ENCODE measurements at places on chromosomes 13 and 19.

- no peak for DNase-seq
Measured at GRCh38 chr19:41554907-41555306, 21.1 kb upstream of the CEACAM21 start.

DNA sequence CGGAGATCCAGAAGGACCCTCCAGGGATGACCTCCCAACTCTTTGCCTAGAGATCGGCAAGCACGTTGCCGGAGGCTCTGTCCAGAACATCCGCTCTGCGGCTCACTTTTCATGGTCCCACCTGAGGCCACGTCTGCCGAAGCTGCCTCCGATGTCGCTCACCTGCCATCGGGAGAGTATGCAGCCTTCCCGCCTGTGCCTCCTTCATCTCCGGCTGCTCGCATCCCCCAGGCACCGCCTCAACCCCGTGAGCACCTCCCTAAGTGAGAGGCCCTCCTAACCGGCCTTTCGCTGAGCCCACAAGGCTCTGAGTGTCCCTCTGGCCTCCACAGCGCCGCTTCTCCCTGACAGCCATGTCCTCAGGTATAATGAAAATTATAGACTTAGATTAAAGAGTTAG lies 275.1 kb downstream of the EFNB2 start:
- DNase-seq, result no peak

DNA sequence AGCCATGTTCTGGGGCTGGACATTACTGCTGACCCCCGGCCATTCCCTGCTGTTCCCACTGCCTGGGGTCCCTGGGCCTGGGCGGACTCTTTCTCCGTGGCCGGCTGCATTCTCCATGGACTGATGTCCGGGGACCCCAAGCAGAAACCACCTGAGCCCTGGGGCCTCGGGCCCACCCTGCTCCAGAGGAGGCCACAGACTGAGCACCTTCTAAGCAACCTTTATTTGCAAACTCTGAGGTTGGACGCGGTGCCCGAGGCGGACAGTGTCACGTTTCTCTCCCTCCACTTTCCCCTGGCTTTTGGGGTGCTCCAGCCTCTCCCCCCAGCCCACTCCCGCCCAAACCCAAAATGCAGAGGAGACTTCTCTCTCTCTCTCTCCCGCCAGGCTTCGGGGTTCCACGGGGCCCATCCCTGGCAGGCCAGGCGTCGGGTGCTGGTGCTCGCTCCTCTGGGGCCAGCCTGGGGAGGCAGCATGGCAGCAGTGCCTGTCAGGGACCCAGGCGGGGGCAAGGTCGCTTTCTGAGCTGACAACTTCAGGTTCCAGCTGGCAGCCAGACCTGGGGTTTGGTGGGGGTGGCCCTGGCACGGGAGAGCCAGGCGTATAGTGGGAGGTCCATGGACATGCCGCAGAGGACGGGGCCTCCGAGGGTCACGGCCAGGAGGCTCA lies 2.3 kb upstream of the C19orf25 start:
- DNase-seq, result no peak

DNA sequence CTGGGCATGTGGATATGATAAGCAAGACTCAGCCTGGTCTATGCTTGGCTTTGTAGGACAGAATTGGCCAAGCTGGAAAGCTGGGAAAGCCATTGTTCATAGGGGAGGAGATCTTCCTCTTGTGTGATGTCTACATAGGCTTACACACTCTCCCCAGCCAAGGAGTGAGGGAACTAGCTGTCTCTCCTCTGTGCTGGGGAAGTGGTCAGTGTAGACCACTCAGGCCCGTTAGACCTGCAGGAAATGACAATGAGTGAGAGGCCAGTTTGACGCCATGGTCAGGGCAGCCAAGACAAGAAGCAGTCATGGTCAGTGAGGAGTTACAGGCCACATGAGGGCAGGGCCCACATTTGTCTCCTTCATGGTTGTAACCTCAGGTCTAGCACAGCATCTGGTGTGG lies 159.1 kb upstream of the KL start:
- no peak for DNase-seq

DNA sequence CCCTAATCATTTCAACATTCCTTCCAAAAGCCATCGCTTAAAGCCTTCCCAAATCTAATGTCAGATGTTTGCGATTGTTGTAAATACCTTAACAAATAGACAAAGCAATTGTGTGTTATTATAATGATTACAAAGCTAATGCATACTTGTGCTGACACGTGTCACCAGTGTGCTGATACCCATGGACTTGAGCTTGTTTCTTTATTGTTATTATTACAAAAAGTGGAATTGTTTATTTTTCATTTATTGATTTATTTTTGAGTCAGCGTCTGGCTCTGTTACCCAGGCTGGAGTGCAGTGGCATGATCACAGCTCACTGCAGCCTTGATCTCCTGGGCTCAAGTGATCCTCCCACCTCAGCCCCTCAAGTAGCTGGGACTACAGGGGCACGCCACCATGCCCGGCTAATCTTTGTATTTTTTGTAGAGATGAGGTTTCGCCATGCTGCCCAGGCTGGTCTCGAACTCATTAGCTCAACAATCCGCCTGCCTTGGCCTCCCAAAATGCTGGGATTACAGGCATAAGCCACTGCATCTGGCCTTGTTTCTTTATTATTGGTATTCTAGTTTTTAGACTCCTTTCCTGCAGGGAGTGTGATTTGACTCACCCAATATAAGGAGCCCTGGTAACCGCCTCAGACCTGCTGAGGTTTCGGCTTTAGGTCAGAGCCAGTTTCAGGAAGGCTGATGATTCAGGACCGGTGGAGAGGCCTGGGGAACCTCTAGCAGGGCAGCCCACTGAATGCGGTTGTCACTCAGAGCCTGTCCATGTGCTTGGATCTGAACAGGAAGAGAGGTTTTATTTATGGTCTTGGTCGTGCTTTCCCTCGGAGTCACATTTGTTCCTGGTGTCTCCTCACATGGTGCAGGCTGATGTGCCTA lies 2.1 kb upstream of the FBXO17 start:
- no peak for DNase-seq

DNA sequence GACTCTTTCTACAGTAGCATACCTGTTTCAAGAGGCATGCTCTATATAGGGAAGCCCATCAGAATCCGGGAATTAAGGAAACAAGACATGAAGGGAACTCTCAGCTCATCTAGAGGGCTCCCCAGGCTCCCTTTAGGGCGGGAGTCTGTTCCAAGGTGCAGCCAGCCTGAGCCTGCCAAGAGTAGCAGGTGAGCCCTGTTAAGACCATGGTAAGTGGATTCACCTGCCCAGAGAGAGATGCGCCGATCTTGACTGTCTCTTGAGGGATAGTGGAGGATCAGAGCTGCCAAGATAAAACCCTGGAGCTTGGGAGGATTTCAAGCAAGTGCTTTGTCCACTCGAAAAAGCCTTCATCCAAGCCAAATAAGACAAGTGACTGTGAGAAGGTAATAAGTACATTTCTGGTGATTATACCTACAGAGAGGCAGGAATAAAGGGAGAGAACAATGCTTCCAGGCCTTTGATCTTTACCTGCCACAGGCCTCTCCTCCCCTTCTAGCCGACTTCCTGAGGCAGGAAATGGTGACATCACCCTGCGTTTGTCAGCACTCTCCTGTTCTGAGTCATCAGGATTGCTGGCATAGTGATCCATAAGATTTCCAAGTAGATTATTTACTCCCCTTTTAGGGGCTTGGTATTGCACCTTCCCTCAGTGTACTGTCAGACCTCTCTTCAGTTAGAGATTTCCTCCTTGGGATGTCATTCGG lies 31.5 kb downstream of the KLF5 start:
- DNase-seq, result no peak

GRCh38 chr13:113895436-113895835 lies 31.6 kb upstream of the GAS6 start:
- DNase-seq, result no peak

- DNase-seq, result no peak
Measured at GRCh38 chr19:3969435-3970312, 1.2 kb downstream of the DAPK3 start.

DNA sequence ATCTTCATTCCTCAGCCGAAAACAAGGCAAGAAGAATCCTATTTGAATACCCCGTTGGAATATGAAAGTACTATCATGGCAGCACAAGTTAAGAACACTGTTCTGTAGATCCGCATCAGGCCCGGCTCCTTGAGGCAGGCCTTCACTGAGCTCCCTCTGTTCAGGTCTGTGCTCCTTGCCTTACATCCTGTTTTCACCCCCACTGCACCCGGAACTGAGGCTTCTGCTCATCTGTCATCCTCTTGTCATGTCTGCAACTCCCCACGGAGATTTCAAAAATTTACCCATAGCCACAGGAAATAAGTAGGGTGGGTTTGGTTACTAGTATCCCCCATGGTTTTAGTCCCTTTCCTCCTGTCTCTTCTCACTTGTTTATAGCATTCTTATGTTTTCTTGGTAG lies 861.9 kb downstream of the GPC5 start:
- DNase-seq, result no peak

DNA sequence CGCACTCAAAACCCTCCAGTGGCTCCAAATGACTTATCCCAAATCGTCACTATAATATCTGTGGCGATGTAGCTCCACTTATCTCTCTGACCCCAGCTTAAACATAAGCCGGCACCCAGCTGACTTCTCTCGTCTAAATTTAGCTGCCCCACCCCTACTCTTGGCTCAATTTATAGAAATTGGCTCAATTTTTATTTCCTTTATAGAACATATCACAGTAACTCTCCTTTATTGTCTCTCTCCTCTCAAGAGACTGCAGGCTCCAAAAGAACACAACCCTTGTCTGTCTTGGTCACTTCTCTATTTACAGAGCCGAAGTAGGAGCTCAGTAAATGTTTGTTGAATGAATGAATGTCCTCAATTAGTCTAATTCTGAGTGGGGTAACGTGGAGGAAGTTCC lies 805 bp downstream of the ZNF784 start:
- no peak for DNase-seq

- DNase-seq, result no peak
Measured at GRCh38 chr13:39106216-39107005, 68.2 kb downstream of the NHLRC3 start.

GRCh38 chr19:30407068-30407709 lies 35.0 kb downstream of the ZNF536 start:
- DNase-seq, result no peak

GRCh38 chr19:41860419-41861115 lies 512 bp downstream of the RPS19 start:
- DNase-seq, result peak; percentile 25

GRCh38 chr13:74651121-74651520 lies 516.9 kb upstream of the KLF12 start:
- no peak for DNase-seq

DNA sequence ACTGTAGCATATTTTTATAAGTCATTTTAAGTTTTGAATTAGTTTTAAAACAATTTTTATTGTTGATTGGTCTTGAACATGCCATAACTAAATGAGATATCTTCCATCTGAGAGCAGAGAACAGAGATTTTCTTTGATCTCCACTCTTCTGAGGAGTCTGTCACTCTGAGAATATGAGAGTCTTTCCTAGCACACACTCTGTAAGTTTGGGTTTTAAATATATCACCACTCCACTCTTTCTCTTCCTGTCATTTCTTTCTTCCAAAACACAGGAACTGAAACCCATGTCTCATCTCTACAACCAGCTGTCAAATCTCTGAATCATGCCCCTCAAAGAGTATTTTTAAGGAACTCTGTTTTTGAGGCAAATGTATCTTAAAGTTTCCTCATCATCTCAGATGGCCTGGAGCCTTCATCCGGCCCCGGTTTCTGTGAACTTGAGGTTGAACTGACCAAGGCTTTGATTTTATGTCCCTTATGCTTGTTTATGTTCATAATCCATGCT lies 698.2 kb upstream of the SGCG start:
- DNase-seq, result no peak

DNA sequence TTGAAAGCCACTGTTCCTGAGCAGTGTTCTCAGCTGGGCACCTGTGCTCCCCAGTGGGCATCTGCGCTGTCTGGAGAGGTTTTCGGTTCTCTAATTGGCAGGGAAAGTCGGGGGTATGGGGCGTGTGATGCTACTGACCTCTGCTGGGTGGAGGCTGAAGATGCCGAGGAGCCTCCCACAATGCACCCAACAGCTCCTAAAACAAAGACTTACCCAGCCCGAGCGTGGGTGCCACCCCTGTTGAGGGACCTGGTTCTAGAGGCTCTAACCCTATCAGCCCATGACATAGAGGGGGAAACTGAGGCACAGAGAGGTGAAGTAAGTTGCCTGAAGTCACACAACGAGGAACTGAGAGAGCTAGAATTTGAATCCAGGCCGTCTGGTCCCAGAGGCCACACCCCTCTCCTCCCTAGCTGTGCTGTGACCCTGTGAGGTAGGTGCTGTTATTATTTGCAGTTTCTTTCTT lies 2.3 kb downstream of the SPACA4 start:
- DNase-seq, result peak; percentile 71
